ENCODE measurements at places on chromosomes 16 and 17.
A peak's percentile ranks its signal among the peaks of the same experiment; 100 is the strongest.

DNA sequence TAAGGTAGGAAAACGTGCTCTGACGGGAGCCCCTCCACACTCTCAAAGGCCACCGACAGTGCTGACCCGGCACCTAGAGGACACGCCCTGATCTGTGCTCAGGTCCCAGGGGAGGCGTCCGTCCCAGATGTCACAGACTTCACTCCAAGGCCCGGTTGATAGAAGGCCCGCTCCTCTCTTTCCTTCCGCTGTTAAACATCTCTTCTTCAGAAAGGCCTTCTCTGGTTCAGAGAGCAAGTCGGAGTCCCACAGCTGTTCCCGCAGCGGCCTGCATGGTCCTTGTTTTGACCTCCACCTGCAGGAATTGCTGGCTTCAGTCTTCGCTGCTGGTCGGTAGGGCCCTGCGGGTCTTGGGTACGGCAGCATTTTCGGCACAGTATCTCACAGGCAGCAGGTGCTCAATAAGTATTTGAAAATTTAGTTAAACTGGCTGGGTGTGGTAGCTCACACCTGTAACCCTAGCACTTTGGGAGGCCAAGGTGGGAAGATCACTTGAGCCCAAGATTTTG lies 88.5 kb downstream of the MRC2 start:
- DNase-seq: no peak

DNA sequence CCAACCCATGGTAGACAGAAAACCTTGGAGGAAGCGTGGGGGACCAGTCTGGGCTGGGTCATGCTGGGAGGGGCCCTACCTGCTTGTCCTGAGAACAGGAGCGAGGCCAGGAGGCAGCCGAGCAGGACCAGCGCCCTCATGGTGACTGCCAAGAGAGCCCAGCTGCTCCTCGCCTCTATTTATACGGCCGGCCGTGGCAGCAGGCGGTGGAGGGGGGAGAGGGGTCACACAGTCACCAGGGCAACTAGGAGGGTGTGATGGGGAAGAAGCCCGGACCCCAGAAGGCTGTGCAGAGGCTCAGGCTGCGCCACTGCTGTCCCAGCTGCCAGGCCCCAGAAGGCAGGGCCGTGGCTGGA lies at the start of gene SRL:
SRL (minus strand) TSS at position 153 of the 356 bp plus-strand sequence; CDS start at position 140, 13 bp downstream.
- DNase-seq: no peak

DNA sequence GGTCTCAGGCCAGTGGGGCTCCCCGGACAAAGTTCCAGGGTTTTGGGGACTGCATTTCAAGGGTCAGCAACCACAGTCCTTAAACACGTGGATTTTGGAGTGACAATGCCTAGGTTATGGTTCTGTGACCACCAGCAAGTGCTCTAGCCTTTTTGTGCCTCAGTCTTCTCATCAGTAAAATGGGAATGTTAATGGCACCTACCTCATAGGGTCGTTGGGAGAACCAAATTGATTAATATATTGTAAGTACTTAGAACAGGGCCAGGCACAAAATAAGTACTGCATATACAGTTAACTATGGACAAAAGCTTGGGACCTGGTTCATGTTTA lies 13.8 kb downstream of the IL4R start:
- no peak for DNase-seq

DNA sequence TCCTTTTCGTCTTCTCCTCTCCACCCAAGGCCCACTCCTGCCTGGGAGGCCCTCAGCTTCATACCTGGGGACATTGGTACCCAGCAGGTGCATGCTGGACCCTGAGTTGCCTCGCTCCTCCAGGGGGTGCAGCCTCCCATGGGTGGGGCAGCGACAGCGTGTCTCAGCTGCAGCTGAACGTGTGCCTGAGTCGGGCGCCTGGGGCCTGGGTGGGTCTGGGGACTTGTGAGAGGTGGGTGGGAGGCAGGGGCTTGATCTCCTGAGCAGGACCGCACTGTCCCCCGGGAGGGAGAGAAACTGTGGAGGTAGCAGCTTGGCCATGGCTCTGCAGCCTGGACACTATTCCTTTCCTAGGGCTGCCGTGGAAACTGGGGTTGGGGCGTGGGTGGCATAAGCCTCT lies 24.8 kb upstream of the ENGASE start:
- DNase-seq: no peak

DNA sequence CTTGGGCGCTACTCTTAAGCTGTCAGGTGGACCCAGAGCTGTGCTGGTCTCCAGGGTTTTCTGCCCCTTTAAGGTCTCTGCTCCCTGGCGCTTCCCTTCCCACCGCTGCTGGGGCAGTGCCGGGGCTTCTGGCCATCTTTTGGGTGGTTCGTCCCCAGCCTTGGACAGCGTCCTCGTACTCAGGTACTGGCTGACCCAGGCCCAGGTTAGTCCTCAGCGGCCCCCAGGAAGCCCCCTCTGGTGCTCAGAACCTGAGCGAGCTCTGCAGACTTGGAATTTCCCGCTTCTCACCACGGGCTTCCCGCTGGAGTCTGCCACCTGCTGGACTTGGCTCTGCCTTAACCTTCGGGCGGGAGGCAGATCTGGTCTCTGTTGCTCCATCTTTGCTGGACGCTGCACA lies 94.1 kb upstream of the ZNF750 start:
- no peak for DNase-seq

GRCh38 chr17:356671-357434 lies 4.2 kb upstream of the RPH3AL start:
- DNase-seq: no peak

GRCh38 chr17:78368348-78368747 lies 8.5 kb upstream of the SOCS3 start:
- DNase-seq: no peak

DNA sequence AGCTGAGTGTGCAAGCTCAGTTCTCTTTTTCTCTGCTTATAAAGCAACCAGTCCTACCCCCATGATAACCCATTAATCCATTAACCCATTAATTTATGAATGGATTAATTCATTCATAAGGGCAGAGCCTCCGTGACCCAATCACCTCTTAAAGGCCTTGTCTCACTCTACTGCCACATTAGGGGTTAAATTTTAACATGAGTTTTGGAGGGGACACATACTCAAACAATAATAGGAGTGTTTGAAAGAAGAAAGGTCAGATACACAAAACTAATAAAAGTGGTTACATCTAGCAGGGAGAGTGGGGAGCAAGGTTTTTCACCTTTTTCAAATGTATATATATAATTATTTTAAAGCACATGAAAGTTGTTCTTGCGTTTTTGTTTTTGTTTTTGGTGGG lies 6.8 kb downstream of the VMP1 start:
- DNase-seq: no peak

DNA sequence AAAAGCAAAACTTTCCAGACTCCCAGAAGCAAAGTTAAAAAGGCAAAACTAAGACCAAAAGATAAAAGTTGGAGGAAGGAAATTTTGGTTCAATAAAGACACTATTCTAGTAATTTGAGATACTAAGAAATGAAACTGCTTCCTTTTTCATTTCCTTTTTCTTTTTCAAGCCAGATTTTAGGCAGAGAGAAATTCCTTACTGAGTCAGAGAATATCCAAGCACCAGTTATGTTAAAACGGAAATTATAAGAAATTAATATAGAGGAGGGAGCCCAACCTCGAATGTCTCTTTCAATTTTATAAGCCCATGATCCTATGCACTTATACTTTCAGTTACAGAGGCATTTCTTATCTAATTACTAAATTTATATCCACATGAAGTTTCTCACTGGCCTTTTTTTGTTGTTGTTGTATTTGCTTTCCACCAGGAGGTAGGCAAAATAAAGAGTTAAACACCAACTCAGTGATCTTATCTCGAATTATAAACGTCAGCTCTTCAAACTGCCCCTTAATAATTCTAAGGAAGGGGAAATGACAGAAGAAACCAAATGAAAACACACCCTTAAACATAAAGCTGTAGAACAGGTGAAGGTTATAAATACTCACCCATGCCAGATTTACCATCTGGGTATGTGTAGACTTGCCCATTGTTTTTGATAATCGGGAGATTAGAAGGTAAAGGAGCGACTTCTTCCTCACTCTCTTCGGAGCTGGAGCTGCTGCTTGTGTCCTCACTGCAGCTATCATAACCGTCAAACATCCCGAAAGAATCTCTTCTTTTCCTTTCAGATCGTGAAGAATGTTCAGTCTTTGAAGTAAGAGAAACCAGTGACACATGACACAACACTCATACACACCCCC lies 35.2 kb downstream of the MBTD1 start:
- no peak for DNase-seq

- DNase-seq: no peak
These were observed 847.4 kb upstream of the SOX9 start for GRCh38 chr17:71273441-71273840.

- DNase-seq: no peak
These were observed 2.9 kb downstream of the ZBTB4 start for GRCh38 chr17:7476494-7476893.

GRCh38 chr17:82444941-82445521 lies 5.5 kb downstream of the CYBC1 start:
- no peak for DNase-seq

- no peak for DNase-seq
These were observed 1056.5 kb upstream of the CDH8 start for GRCh38 chr16:63092736-63093135.

GRCh38 chr17:62650587-62650986 lies 23.1 kb downstream of the MRC2 start:
- DNase-seq: no peak

DNA sequence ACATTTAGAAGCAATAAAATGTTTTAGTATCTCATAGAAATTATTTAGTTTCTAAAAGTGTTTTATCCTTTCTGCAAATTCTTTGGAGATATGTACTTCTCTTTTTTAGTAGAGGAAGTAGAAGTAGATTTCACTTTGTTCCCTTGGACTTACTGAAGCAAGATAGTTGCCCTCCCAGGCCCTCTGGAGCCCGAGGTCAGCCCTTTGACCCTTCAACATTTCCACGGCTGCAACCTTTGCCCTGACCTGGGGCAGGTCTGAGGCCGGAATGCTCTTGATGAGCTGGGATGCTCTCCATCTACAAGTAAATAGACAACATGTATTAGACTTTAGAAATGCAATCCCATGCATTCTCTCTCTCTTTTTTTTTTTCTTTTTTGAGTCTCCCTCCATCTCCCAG lies 167.5 kb downstream of the CDK5R1 start:
- DNase-seq: no peak

- no peak for DNase-seq
These were observed 10.2 kb downstream of the BAHCC1 start for GRCh38 chr17:81405411-81405872.

GRCh38 chr17:19336938-19337711 lies 25.4 kb downstream of the B9D1 start:
- DNase-seq: peak; percentile 19

- no peak for DNase-seq
These were observed 96.1 kb downstream of the ZNF778 start for GRCh38 chr16:89313583-89313982.

All from caudate nucleus (tissue), 63 donors.